ENCODE measurements at places on chromosomes 6 and 20. TPM values are rescaled to one million over a fixed set of nuclear protein-coding genes. Genes with fewer than 3 reads are reported as not detected.
A peak's percentile ranks its signal among the peaks of the same experiment; 100 is the strongest.

- DNase-seq = no peak
These were observed 107.3 kb downstream of the UST start for GRCh38 chr6:148854096-148854495.

GRCh38 chr6:49606721-49607390 lies 29.8 kb downstream of the RHAG start:
- DNase-seq = peak; percentile 14

GRCh38 chr6:87401832-87402231 lies 5.9 kb upstream of the CFAP206 start:
- no peak for DNase-seq

GRCh38 chr6:165439928-165440554 lies 130.6 kb upstream of the C6orf118 start:
- no peak for DNase-seq

- no peak for DNase-seq
These were observed 25.7 kb upstream of the EMILIN3 start for GRCh38 chr20:41392295-41392694.

DNA sequence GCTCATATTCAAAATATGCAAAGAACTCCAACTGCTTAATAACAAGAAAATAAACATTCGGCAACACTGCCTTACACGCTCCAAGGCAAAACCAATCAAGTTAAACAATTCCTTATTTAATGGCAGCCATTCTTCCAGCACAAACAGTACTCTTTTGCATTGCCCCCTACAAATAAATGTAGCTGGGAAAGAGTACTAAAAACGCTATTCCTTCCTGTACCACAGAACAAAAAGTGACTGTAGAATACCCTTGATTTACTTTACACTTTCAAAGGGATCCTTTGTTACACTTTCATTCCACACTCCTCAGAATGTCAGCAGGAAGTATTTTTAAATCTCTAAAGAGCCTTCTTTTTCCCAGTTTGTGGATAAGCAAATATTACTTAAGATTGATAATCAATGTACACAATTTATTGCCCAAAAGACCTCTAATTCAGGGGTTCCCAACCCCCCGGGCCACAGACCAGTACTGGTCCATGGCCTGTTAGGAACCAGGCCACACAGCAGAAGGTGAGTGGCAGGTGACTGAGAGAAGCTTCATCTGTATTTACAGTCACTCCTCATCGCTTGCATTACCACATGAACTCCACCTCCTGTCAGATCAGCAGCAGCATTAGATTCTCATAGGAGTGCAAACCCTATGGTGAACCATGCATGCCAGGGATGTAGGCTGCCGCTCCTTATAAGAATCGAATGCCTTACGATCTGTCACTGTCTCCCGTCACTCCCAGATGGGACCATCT lies 51.6 kb downstream of the MBOAT1 start:
- DNase-seq = no peak

GRCh38 chr6:110532431-110532830 lies 56.0 kb upstream of the SLC22A16 start:
- DNase-seq = no peak

GRCh38 chr6:169185011-169185521 lies 68.6 kb downstream of the THBS2 start:
- no peak for DNase-seq

DNA sequence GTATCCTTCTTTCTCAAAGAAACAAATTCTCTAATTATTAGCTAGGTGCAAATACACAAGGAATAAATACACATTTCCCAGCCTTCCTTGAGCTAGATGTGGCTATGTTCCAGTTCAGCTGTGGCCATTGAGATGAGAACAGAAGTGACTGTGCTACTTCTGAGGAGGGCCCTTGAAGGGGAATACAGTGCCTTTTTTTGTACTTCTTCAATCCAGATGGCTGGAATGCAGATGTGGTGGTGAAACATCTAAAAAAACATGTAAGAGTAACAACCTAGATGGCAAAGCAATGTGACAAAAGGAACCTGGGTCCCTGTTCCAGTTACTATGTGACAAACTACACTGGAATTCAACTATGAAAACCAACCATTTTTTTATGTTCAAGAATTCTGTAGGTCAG lies 115.4 kb upstream of the DST start:
- no peak for DNase-seq

DNA sequence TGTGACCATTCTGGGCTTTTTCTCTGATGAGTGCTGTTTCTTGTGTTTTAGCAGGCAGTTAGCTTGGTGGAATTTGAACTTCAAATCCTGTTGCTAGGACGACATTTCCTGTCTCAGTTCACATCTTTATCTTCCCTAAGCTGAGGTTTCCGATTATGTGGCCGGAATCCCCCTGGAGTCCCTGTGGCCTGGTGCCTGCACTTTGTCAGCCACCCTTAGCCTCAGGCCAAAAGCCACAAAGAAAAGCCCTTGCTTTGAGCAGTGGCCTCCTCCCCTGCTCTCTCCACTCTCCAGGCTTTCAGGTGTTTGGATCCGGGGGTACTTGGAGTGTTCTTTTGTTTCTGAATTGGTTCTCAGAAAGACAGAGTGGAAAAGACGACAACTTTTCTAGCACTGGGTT lies 59.9 kb upstream of the PMEPA1 start:
- no peak for DNase-seq

- no peak for DNase-seq
These were observed 76.1 kb upstream of the SLC4A11 start for GRCh38 chr20:3315136-3315535.

GRCh38 chr6:167736486-167737204 lies 90.1 kb upstream of the AFDN start:
- DNase-seq = no peak

DNA sequence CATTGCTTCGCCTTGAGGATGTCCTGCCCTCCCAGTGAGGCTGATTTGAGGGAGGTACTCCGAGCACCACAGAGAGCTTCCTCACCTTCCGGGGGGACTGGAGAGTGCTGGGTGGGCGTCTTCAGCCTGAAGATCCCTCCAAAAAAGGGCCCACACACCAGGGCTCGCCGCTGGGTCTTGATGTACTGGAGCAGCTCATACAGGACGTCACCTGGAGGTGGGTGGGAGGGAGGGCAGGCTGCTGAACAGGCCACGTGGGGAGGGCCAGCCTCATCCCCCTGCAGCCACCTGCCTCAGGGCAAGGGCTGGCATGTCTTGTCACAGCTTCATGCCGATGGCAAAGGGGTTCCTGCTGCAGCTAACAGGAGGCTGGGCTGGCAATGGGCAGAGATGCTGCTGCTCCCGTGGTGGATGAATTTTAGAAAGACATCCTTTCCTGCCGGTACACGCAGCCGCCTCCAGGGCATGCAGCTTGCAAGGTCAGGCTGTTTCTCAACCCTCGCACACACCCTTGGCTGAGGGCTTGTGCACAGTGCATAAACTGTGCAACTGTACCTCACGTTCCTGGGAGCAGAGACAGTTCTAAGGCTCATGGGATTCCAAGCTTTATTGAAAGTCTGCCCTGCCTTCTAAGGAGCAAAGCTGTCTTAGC lies 14.0 kb downstream of the ETV7 start:
- no peak for DNase-seq

DNA sequence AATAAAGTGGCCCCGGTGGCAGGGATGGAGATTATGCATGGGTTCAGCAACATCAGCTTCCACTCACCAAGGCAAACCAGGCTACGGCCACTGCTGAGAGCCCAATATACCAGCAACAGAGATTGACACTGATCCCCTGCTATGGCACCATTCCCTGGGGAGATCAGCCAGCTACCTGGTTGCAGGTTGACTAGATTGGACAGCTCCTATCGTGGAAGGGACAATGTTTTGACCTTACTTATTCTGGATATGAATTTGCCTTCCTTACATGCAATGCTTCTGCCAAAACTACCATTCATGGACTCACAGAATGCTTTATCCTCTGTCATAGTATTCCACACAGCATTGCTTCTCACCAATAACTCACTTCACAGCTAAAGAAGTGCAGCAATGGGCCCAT lies 174.8 kb upstream of the TNFAIP3 start:
- DNase-seq = no peak

DNA sequence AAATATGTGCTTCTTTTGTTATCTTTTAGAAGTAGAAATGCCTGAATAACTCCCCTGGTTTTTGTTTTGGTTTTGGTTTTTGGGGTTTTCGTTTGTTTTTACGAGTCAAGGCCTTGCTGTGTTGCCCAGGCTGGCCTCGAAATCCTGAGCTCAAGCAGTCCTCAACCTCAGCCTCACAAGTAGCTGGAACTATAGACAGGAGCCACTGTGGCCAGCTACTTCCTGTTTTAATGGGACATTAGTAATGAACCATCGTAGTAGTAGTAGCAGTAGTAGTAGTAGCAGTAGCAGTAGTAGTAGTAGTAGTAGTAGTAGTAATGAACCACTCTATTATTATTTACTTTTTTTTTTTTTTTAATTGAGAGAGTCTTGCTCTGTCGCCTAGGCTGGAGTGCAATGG lies 66.0 kb downstream of the UBR2 start:
- no peak for DNase-seq

GRCh38 chr20:38550274-38550673 lies 30.7 kb upstream of the ADIG start:
- DNase-seq = no peak

CFAP206 gene
- not detected for polyA plus RNA-seq

SLC22A2 gene
- polyA plus RNA-seq = not detected

SLC35D3 gene
- polyA plus RNA-seq = not detected

NCOA6 gene
- 11.4 TPM for polyA plus RNA-seq

COL9A3 gene
- polyA plus RNA-seq = not detected

NR2E1 gene
- not detected for polyA plus RNA-seq
